ENCODE measurements at places on chromosomes 5 and 9.

DNA sequence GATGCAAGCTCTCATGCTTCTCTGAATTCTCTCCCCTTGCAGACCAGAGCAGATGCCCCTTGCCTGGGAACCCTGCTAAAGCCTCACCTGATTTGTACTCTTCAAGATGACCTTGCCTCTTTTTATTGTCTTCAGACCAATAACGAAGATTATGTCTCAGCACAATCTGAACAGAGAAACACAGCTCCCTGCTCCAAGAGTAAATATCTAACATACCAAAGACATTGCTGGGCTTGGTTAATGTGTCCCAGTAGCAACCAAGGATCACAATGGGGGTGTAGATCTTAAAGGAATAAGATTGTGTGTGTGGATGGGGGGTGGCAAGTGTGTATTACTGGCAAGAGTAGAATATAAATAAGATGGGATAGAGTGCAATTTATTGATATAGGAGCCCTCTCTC, 67.6 kb upstream of the LHFPL2 start:
- DNase-seq: no peak

DNA sequence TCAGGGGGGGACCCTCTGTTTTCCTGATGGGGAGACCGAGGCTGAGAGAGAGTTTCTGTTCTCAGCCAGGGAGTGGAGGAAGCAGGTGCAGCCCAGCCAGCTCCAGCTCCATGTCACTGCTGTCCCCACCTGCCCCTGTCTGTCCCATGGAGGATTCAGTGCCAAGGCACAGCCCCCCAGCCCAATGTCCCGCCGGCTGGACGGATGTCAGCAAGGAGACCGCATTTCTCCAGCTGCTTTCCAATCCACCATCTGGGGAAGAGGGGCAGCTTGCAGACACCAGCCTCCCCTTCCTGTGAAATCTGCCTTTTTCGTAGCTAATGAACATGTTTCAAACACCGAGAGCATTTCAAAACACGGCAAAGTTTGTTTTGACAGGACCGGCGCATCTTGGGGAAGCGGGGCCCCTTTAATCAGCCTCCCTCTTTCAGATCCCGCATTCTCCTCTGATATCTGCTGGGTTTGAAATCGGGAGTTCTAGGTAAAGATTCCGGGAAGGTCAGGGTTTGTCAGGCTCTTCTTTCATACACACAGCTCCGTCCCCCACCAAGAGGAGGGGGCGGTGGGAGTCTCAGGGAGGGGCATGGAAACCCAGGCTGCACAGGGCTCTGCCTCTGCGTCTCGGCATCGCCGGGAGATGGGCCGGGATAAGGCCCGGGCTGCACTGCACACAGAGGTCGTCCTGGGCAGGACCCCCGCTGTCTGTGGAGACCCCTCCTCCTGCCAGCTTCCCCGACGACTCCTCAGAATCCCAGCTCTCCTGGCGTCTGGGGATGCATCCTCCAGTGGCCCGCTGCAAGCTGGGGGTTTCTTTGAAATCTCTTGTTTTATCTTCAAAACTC, 74.8 kb downstream of the NEK6 start:
- DNase-seq: no peak

DNA sequence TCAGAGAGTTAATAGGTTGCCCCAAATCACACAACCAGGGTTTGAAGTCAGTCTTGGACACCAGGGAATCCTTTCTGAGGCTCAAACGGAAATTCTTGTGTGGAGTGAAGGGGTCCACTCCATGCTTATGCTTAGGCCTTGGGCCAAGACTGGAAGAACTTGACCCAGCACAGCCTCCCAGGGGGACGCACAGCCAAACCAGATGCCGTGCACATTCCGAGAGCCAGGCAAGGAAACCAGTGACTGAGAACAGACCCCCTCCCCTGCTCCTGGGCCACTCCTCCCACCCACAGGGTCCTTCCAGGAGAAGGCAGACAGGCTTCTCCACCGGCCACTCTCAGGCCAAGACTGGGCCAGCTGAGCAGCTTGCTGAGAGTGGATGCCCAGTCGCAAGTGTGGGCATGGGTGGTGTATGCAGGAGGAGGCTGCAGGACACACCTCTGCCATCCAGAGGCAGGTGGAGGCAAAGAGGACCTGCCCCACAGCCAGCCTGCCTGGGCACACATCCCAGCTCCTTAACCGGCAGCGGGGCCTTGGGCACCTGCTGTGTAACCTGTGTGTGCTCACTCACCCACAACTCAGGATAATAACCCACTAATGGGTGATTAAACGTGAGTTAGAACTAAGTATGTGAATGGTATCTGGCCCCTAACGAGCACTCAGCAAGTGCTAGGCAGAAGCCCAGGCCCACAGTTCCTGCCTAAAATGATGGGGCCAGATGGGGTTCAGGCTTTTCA, 38.0 kb downstream of the NIPAL4 start:
- DNase-seq: no peak

GRCh38 chr9:35114840-35115628, 628 bp downstream of the ATOSB start:
- DNase-seq: no peak

DNA sequence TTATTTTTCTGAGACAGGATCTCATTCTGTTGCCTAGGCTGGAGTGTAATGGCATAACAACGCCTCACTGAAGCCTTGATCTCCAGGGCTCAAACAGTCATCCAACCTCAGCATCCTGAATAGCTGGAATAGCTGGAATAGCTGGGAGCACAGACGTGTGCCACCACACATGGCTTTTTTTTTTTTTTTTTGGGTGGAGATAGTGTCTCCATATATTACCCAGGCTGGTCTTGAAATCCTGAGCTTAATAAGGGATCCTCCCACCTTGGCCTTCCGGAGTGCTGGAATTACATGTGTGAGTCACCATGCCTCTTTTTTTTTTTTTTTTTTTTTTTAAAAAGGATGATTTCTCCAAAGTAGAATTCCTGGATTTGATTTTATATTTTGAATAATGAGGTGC, 60.7 kb downstream of the NSD1 start:
- DNase-seq: peak; percentile 95

Data from fibroblast of skin of left quadriceps (primary cell).